ENCODE measurements at places on chromosomes 11 and 22. TPM values are rescaled to one million over a fixed set of nuclear protein-coding genes. Genes with fewer than 3 reads are reported as not detected.

DNA sequence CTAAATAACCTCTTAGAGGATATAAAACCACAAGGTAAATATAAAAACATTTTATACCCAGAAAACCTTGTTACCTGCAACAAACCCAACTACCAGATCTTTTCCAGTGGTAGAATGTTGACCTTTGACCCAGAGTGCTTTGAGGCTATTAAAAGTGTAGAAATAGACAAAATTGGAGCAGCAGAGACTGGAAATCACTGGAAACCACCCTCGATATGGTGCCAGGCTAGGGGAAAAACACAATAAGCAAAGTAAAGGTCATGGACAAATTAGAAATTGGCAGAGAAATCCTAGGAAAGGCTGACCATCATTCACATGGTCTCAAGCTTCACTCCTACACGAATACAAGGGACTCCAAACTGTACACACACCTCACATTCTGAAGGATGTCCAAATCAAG lies 26.7 kb downstream of the SLC25A17 start:
- no peak for DNase-seq

DNA sequence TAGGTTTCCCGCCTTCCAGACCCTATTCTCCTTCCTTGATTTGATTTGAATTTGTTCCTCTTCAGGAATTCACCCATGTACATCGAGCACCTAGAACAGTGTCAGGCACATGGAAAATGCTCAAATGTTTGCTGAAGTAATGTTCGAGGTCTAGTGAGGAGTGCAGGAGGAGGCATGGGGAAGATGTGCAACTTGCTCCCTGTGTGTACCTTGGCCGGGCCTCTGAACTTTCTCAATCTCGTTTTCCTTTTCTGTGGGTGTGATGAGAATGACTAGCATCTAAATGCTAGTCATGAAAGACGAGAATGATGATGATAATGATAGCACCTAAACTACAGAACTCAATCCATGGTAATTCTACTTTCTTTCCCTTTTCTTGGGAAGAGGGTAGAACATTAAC lies 279.1 kb upstream of the PLET1 start:
- DNase-seq: no peak

DNA sequence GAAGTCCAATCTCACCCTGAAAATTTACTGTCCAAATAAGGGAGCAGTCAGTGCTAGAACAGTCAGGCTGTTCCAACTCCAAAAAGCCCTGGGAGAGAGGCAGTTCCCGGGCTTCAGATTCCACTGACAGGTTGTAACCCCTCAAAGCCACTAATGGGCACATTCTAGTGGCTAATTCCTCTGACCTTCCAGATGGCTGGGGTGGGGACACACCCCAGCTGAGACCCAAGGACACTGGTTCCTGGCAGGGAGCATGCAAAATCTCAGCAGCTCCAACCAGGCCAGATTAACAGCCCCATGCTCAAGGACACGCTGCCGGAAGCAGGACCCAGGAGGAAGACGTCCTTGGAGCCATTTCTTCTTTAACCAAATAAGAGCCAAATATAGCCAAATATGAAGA lies 92.7 kb downstream of the RPL27A start:
- DNase-seq: no peak

- no peak for DNase-seq
Observed at GRCh38 chr22:19645905-19646304, 68.4 kb upstream of the SEPTIN5 start.

DNA sequence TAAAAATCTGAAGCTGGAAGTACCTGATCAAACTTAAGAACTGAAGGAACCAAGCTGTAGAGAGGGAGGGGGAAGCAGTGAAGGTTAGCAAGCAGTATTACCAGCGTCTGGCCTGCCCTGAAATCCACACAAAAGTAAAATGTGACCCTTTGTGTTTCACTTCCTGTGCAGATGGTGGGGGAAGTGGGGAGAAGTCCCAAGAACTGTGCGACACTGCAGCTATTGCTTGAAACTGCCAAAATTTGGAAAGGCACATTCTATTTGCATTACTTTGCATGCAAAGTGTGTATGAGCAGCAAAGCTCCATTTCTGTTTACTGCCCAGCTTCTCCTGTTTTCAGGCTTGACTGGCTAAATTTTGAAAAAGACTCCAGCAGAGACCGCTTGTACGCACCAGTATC lies 72.1 kb upstream of the BMAL1 start:
- DNase-seq: no peak

Gene MAPK8IP2
- total RNA-seq: not detected

DNA sequence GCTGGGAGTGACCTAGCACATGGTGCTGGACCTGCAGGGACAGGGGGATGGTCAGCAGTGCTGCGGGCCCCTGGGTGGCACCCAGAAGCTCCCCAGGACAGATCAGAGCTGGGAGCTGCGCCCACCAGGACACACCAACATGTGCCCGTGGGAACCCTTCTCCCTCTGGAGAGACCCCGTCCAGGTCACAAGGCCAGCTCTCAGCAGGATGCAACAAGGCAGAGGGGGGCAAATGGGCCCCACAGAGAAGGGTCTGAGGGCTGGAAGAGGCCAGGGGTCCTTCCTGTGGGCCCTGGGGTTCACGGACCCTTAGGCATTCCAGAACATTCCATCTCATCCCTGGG lies 6.2 kb downstream of the DUSP8 start:
- DNase-seq: no peak

DNA sequence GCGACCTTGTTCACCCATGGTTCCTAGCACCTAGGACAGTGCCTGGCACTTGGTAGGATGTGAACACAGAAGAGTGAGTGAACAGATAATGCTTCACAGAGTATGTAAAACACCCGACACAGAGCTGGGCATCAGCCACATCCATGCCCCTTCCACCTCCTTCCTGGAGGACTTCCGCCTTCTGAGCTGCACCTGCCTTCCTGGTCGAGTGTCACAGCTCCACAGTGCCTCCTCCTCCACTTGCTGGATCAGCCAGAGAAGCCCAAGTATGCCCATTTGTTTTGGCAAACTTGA lies 20.1 kb downstream of the PRDM11 start:
- DNase-seq: no peak

GRCh38 chr11:70853770-70854108 lies 398.6 kb downstream of the SHANK2 start:
- no peak for DNase-seq

- DNase-seq: no peak
Observed at GRCh38 chr22:37588546-37589215, 8.8 kb upstream of the LGALS2 start.

Gene FJX1
- 7.5 TPM for total RNA-seq

Gene TRIOBP
- total RNA-seq: 98.4 TPM

Gene CRYBB2
- total RNA-seq: not detected

DNA sequence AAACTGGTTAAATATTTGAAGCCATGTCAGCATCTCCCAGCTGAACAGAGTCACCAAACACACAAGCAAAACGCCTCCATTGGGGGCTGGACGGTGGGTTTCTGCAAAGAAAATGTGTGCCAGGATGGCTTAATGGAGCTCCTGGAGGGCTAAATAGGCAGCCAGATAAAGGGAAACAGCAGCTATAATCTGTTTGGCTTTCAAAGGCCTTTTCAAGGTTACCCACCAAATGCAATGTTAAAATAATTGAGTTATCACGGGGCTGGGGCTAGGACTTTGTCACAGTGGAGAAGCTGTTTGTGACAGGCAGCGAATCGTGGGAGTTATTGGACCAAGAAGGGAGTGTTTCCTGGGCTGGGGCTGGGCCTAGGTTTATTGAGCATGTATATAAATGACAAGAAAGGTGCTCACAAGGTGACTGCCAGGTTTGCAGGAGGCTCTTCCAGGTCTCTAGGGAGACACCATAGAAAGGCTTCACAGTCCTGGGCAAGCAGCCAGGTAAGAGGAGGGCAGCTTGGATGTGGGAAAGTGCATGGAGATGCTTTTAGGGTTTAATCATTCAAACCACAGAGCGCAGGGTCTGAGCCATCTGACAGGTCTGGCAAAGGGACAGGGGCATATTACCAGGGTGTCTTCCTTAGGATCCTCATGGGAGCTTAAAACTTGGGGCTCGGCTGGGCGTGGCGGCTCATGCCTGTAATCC lies 28.3 kb downstream of the GRIK4 start:
- DNase-seq: no peak

DNA sequence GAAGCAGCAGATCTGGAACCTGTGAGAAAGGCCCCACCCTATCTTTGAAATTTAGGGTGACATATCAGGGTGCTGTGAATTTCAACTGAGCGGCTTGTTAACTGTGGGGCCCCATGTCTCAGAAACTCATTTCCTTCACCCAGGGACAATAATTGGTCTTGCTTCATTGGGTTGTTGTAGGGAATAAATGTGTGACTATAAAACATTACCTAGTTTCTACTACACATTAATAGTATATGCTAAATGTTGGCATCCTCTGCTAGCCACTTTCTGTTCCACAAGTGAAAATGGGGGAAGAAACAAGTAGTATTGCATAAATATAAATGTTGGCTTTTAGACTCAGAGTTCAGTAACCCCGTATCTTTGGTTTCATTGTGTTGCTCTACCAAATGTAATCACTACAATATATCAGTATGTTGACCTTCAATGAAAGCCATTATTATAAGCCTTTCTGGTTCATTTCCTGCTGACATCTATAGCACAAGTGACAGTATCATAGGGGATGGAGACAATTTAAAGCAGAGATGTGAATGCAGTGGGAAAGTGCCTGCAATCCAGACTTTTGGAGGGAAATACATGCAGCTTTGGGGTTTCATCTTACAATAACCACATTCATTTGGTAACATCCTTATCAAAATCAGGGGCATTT lies 905.5 kb upstream of the RAG2 start:
- no peak for DNase-seq

- no peak for DNase-seq
Observed at GRCh38 chr11:22460181-22460580, 122.0 kb downstream of the SLC17A6 start.

Gene TYR
- total RNA-seq: not detected

DNA sequence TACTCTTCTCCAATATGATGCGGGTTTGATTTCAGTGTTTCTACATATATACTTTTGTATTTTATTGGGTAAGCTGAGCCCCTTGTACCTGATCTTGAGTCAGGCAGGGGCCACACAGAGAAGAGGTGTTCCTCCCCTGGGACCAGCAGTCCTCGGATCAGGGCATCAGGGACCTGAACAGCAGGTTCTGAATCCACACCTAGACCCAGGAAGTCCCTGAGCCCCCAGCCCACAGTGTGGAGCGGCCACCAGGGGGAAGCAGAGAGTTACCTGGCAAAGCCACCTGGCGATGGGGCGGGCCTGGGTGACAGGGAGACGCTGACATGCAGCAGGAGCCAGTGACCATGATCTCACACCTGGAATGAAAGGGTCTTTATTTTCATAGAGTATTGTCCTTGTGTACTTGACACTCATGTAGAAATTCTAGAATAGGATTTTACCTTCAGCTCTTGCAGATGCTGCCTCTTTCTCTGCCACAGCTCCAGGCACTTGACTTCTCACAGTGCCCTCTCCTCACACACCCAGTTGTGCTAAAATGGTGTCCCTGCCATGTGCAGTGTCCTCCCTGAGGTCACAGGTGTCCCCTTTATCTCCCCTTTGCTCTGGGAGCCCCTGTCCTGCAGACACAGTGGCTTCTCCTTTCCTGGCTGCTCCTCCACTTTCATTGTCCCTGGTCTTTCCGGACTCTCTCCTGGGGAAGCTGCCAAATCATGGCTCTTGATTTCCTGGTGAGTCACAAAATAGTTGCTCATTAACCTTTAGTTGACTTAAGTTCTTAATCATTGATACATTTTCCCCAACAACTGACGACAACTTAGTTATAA lies 48.5 kb downstream of the GGTLC2 start:
- DNase-seq: peak; percentile 86

DNA sequence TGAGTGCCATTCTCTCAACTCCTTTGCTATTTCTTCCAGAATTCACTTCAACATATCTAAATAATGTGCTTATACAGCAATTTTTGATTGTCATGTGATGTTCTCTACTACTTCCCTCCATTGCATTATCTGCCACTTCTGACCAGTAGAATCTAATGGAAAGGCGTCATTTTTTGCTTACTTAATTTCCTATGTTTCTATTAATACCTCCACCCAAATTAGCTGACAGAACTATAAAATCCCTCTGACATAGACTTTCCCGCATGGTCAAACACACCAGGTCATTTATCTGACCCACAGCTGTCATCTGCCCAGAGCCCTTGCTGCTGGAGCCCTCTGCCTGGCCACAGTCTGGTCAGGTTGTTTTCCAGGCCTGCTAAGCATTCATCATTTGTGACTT lies 258.6 kb upstream of the NARS2 start:
- DNase-seq: no peak

Gene FAR1
- total RNA-seq: 25.9 TPM

GRCh38 chr11:133366147-133366546 lies 166.2 kb downstream of the OPCML start:
- DNase-seq: no peak

All from HT-29 (cell line).